ENCODE measurements at places on chromosomes 3 and 15. TPM values are rescaled to one million over a fixed set of nuclear protein-coding genes. Genes with fewer than 3 reads are reported as not detected.

Gene SLC9A9
- total RNA-seq: 10.8 TPM

Gene FOXL2
- not detected for total RNA-seq

DNA sequence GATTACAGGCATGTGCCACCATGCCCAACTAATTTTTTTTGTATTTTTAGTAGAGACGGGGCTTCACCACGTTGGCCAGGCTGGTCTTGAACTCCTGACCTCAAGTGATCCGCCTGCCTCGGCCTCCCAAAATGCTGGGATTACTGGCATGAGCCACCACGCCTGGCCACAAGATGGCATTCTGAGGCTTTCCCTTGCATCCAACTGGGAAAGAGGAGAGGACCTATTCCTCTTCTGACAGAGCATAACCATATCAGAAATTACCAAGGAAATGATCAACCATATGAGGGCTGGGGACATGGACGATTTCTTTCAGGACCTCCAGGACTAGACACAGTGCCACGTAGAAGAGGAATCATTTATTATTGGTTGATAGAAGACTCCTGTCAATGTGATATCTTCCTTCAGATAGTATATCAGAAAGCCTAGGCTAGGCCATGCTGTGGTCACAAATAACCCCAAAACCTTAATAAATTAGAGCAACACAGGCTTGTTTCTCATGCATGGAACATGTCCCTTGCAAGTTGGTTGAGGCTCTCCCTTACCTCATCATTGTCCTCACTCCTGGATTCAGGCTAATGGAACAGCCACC lies 372.3 kb upstream of the IL12A start:
- no peaks in the 10 kb centered on the region for H3K4me1 ChIP-seq
- no peak overlapping the region for H3K4me3 ChIP-seq
- no peak overlapping the region for H3K27ac ChIP-seq
- H3K27me3 ChIP-seq: no peaks in the 10 kb centered on the region

- no peak overlapping the region for H3K4me3 ChIP-seq
- no peak for DNase-seq
- peaks cover 53% of the 10 kb centered on the region for H3K27me3 ChIP-seq
- H3K27ac ChIP-seq: no peak overlapping the region
- no peaks in the 10 kb centered on the region for H3K36me3 ChIP-seq
- no peaks in the 10 kb centered on the region for H3K4me1 ChIP-seq
Observed at GRCh38 chr3:193987186-193987585, 148.8 kb upstream of the HES1 start.

GRCh38 chr3:9352917-9353752 lies 9.7 kb upstream of the THUMPD3 start:
- H3K36me3 ChIP-seq: no peaks in the 10 kb centered on the region
- peaks cover 47% of the 10 kb centered on the region for H3K4me1 ChIP-seq
- H3K4me3 ChIP-seq: no peak overlapping the region
- peak overlapping the region; percentile 40 for H3K27ac ChIP-seq

DNA sequence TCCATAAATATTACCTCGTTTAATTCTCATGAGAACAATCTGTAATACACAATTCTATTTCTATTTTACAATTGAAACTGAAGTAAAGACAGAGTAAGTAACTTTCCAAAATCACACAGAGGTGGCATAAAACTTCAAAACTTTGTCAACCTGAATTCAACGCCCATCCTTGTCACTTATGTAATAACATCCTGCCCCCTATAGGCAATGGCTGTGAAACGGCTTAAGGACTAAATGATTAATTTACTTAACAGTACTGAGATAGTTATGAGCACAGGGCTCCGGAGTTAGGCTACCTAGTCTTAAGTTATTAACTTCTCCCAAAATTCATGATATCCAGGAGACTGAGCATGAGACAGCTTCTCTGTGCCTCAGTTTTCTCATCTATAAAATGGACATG lies 293.1 kb upstream of the CHRM5 start:
- no peak overlapping the region for H3K27ac ChIP-seq
- H3K4me3 ChIP-seq: no peak overlapping the region
- peaks cover 2% of the 10 kb centered on the region for H3K27me3 ChIP-seq
- no peak for DNase-seq
- H3K4me1 ChIP-seq: no peaks in the 10 kb centered on the region
- no peaks in the 10 kb centered on the region for H3K36me3 ChIP-seq

All from activated CD8-positive, alpha-beta memory T cell treated with anti-CD3 and anti-CD28 coated beads, Interleukin-2, amount 10 ng/mL, durations not matched to agents 7 days and 5 days (primary cell).